Activated CD8-positive, alpha-beta T cell treated with anti-CD3 and anti-CD28 coated beads for 36 hours (primary cell): ENCODE measurements at places on chromosomes 2 and 18.

DNA sequence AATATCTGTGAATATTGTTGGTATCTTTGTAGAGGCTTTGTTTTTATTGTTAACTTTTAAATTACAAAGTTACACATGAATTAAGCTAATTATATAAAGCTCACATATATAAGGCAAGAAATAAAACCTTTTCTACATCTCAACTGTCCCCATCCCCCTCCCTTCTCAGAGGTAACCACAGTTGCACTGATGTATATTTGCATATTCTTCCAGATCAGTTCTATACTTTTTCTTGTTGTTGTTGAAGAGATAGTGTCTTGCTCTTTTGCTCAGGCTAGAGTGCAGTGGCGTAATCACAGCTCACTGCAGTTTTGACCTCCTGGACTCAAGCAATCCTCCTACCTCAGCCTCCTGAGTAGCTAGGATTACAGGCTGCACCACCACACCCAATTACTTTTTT, 36.0 kb upstream of the CDC42EP3 start:
- no peak for DNase-seq

DNA sequence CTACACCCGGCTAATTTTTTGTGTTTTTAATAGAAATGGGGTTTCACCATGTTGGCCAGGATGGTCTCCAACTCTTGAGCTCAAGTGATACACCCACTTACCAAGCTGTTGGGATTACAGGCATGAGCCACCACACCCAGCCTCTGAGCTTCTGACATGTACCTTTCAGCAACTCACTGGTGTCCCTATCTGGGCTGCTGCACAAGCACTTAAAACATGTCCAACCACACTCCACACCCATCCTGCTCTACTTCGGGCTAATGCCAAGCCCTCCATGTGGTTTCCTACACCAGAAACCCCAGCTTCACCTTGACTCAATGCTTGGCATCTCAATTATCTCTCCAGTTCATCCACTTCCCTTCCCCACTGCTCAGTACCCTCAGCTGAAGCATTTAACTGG, 22.4 kb upstream of the ARMC9 start:
- DNase-seq: no peak

GRCh38 chr2:48991415-48992131, 162.7 kb downstream of the FSHR start:
- no peak for DNase-seq

DNA sequence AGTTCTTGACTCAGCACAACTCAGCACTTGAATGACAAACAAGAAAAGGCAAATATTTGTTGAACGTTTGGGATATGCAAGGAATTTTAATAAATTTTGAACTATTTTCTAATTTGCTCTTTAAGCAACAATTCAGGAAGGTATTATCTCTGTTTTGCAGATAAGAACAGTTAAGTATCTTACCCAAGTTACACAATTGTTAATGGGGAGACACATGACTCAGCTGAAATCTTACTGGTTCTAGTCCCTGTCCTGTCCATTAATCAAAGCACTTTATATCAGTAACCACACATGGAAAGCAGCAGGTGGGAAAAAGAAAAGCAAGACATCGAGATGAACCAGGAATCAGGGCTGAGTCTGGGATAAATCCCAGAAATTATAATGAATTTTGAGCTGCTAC, 493.9 kb upstream of the PIK3C3 start:
- no peak for DNase-seq

GRCh38 chr2:55926246-55926645, 2.7 kb upstream of the EFEMP1 start:
- no peak for DNase-seq

GRCh38 chr2:173968551-173968950, 3.4 kb upstream of the SP3 start:
- DNase-seq: no peak

DNA sequence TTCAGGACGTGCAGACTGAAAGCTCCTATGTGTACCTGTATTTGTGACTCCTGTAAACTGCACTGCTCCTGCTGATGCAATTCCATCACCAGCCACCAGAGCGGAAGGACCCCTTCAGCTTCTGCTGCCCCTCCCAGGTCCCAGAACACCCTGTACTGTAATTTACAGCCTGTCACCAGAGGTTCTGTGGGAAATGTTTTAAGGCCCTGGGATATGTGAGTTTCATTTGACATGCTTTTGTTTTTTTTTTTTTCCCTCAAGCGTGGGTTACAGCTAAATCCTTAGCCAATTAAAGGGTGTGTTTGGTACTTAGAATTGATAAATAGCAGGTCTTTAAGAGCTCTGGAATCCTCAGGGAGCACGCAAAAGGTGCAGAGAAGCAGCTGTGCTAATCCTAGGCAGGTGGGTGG, 79.4 kb downstream of the KCTD1 start:
- peak; percentile 16 for DNase-seq

DNA sequence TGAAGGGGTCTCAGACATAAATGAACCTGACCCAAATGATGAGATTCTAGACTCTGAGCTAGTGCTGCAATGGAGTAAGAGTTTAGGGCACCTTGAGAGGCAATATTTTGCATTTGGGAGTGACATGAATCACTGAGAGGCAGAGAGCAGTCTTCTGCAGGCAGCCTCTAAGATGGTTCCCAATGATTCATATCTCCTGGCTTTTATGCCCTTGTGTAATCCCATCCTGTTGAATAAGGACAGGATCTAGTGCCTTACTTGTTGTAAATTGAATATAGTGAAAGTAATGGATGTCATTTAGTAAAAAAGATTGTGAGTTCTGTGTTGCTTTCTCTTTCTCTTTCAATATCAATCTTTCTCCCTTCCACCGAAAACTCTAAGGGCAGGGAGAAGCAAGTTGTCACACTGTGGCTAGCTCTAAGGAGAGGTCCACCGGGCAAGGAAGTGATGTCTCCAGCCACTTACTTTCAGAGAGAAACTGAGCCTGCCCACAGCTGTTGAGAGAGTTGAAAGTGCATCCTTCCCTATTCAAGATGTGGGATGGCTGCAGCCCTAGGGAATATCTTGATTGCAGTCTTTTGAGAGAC, 144.7 kb downstream of the TRIB2 start:
- DNase-seq: no peak

DNA sequence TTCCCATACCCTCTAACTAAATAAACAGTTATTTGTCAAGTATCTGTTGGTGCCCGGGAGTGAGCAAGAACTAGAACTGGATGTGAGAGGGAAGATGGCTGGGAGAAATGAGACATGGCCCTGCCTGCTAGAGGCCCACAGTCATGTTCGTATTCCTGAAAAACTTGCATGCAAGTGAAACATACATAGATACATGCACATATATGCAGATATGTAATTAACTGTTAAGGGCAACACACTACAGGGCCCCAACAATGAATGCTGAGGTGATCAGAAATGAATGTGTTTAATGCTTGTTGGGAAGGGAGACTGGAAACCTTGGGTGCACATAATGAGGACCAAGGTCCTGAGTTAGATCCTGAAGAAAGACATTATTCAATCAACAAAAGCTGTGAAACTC, 49.8 kb downstream of the ADD2 start:
- no peak for DNase-seq

DNA sequence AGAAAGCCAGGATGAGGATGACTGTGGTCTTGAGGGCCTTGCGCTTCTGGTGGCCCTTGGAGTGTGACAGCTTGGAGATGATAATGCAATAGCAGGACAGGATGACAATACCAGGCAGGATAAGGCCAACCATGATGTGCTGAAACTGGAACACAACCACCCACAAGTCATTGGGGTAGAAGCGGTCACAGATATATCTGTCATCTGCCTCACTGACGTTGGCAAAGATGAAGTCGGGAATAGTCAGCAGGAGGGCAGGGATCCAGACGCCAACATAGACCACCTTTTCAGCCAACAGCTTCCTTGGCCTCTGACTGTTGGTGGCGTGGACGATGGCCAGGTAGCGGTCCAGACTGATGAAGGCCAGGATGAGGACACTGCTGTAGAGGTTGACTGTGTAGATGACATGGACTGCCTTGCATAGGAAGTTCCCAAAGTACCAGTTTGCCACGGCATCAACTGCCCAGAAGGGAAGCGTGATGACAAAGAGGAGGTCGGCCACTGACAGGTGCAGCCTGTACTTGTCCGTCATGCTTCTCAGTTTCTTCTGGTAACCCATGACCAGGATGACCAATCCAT, 2.7 kb downstream of the CXCR4 start:
- DNase-seq: peak; percentile 26

DNA sequence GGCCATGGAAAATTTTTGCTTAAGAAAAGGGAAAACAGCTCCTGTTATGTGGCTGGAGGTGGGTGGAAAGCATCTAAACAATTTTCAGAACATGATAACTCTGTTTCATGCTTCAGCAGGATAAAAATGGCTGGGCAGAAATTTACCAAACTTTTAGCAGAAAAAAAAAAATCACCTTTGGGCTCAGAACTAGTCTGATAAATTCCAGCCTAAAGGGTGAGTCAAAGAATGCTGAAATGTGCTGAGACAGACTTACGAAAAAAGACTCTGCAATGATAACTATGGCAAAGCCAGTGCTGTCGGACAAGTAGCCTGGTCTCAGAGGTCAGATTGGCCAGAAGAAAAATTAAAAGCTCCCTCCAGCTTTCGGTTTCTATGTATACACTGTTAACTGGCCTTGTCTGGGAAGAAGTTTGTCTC, 123.6 kb downstream of the LRATD1 start:
- no peak for DNase-seq

GRCh38 chr18:57498682-57499256, 63.6 kb downstream of the ONECUT2 start:
- no peak for DNase-seq

- no peak for DNase-seq
Observed at GRCh38 chr2:232681527-232681926, 15.6 kb upstream of the GIGYF2 start.

GRCh38 chr2:119008108-119008507, 66.1 kb downstream of the MARCO start:
- DNase-seq: no peak

DNA sequence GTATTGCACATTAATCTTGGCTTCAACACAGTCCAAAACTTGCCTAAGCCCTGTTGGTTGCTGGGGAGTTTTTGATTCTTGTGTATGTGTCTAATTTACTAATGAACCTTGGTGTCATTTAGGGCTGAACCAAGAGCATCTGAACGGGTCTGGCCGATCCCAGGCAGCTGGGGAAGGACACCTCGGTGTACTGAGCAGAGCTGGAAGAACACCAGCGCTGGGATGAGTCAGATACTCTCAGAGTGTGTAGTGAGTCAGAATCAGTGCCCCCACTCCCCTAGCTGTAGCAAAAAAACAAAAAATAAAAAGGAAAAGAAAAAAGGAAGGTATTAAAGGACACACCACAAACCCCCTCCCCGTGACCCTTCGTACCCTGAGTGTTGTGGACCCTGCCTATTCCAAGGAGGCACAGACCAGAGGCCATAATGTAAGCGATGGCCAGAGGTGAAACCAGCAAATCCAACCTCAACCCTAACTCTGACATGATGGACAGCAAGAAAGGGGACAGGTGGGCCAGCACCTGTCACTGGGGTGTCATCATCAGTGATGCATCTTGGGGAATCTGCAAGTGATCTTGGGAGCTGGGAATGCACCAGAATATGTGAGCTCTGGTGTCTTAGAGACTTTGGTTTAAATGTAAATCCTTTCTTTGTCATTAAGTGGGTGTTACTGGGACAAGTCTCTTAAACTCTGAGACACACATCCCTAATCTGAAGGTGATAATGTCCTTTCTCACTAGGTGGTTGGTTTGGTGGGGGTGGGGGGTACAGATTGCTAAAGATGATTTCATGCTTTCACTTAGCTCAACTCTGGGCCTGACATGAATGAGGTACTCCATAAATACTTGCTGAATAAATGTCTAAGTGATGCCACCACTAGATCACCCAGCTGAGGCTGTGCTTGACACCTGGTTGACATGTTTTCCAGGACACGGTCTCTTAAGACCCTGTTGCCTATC, 34.2 kb upstream of the NCOA1 start:
- peak; percentile 31 for DNase-seq

DNA sequence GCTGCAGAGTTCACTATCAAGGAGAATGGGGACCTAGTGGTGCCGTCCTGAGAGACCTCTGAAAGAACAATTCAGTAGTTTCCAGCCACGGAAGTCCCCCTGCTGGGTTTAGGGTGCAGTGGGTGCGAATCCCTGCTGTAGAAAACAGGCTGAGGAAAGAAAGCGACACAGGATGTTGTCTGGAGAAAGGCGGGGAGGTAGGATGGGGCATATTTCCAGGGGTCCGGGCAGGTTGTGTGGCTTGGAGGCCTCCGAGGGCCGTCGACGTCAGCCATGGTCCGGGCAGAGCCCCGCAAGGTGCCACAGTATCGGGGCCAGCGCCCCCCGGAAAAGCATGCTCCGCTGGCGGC, 807 bp upstream of the CREB1 start:
- DNase-seq: peak; percentile 81

DNA sequence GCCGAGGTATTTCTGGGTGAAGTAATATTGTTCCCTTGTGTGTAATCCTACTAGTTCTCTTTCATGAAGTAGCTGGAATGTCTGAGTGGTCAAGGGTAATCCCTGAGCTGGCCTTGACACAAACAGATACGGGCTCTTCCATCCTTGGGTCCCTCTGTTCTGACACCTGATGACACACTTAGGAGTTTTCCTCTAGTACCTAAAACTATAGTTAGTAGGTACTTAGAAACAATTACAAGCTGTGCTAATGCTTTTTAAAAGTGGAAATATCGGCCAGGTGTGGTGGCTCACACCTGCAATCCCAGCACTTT, 59.2 kb upstream of the IL1R1 start:
- DNase-seq: no peak

DNA sequence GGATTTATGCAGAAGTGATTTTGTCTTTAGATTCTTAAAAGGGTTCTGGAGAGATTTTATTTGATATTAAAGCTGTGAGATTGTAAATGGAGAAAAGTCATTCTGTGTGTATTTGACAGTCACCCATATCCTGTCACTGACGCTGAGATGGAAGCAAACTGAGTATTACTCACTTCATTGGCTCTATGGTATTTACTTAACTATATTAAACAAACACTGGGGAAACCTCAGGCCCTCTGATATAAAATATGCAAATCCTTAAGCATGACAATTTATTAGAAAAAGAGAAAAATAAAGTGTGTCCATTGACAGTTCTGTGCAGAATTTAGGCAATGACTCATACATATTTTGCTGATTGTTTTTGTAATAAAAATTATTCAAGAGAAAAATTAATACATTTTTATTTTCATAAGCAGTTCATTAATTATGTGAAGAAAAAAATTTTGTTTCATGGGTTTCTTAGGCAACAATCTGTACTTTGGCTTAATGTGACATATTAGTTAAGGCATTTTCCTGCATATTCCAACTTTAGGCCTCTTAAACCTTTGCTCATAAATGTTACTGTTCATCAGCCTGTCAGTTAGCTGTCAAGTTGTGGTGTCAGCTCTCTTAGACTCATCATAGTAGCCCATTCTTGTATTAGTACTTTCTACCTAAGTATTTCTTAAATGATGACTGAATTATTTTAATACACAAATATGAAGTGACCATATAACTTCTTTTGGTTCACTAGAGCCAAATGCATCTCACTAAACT, 99.9 kb downstream of the PARD3B start:
- no peak for DNase-seq

DNA sequence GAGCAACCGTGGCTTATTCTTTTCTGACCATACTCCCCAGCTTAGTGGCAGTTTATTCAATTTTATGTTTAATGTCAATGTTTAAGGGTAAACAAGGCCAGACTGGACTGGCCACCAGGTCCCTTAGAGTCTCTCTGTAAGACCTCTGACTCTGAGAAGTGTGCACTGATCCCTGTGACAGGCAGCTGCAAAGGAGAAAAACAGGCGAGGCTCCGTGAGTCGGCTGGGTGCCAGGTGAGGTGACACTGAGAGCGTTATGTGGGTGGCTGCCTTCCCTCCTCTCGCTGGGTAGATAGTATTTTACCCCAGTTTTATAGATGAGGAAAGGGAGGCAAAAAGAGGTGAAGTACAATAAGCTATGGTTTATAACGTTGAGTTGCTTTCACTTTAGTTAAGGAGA, 139.4 kb upstream of the HDAC4 start:
- DNase-seq: peak; percentile 14
